Retinal pigment epithelial cell (primary cell): ENCODE measurements at places on chromosomes 7 and 10.

DNA sequence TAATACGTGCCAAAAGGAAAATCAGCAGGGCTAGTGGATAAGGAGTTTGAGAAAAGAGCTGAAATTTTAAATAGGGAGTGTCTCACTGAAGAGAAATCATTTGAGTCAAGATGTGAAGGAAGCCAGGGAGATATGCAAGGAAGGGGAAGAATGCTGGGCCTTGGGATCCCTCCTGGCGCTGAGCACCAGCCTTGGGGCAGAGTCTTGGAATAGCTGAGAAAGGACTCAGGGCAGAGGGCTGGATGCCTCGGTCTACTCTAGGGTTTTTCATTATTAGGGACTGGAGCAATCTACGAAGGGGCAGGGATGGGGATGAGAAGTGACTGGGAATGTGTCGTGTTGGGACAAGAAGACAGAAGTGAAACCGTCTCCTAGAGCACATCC is 484 bp downstream of the ZWINT start:
- DNase-seq, result no peak

DNA sequence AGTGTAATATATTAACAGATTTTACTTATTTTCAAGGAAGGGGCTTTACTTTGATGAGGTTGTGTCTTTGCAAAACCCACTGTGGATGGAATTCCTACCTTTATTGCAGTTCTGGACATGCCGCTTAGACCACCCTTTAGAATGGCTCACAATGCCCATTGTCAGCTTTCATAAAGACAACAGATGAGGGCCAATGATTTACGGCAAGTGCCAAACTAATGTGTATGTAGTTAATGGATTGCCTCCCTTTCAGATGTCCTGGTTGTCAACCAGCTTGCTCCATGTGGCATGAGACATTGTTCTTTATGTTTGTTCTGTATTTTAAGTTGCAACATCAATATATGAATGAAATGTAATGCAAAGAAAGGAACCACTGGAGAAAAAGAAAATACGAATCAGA is 35.0 kb upstream of the ELMO1 start:
- DNase-seq, result no peak

DNA sequence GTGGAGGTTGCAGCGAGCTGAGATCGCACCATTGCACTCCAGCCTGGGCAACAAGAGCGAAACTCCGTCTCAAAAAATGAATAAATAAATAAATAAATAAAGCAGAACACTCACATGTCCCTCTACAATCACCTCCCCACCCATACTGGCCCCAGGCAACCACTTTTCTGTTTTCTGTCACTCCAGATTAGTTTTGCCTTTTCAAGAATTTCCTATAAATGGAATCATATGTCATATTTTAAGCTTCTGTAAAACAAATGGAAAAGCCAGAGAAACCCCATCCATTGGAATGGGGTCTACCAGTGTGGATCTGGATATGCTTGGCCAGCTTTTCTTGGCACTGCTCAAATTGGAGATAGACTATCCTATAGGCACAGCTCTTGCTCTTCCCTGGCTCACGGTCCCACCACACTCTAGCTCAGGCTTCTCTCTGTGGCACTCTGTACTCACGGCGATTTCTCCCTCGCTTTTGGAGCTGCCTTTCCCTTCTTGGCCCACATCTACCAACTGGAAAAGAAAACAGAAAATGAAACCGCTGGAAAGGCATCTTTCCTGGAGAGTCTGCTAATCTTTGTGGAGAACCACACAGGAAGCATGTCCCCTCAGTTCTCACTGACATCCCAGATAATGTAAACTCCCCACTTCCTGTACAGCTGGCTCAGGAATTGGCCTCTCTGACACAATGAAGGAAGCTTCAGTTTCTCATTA is 210.1 kb downstream of the JCAD start:
- no peak for DNase-seq

GRCh38 chr7:155796381-155797261 is 15.6 kb downstream of the SHH start:
- DNase-seq, result no peak

DNA sequence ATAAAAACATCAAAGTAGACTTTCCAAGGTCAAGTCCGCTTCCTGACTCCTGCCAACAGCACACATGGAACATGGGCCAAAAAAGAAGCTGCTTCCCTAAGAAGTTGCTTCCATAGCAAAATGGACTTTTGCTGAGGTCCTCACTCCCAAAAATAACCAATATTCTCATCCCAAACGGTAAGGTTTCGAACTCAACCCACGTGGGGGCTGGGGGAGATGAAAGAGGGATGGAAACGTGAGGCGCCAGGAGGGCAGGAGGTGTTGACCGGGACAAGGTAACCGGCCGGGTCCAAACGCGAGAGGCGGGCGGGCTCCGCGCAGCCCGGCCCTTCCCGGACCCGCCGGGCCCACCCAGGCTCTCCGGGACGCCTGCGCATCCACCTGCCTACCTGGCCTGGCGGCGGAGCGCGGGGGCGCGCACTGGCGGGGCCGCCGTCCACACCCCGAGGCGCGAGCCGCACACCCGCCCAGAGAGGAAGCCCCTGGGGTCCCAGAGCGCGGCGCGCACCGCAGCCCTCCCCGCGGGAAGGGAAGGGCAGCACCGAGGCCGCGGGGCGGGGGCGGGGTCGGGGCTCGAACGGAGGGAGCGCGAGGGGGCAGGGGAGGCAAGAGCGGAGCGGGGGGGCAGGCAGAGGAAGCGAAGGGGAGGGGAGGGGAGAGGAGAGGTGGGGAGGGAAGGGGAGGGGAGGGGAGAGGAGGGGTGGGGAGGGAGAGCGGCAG is 742 bp downstream of the LMBR1 start:
- DNase-seq, result no peak

- DNase-seq, result no peak
These were observed 2.6 kb upstream of the TMEM130 start for GRCh38 chr7:98872328-98872924.

DNA sequence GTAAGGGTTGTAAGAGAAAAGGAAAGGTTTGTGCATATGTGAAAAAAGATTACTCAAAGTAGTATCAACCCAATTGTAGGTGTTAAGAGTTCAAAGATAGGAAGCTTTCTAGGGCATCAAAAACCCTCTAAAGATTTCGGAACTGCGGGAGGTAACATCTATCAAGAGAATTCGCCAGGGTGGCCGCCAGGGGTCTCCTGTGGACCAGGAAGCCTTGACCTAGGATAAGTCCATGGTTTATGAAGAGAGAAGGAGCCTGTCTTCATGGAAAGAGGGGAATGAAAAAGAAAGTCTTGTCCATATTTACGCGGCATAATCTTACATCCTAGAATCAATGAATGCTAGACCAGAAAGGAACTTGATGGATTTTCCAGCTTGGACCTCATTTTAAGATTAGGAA is 140.7 kb upstream of the CALCR start:
- no peak for DNase-seq

GRCh38 chr7:73569042-73569608 is 9.3 kb downstream of the TBL2 start:
- no peak for DNase-seq

DNA sequence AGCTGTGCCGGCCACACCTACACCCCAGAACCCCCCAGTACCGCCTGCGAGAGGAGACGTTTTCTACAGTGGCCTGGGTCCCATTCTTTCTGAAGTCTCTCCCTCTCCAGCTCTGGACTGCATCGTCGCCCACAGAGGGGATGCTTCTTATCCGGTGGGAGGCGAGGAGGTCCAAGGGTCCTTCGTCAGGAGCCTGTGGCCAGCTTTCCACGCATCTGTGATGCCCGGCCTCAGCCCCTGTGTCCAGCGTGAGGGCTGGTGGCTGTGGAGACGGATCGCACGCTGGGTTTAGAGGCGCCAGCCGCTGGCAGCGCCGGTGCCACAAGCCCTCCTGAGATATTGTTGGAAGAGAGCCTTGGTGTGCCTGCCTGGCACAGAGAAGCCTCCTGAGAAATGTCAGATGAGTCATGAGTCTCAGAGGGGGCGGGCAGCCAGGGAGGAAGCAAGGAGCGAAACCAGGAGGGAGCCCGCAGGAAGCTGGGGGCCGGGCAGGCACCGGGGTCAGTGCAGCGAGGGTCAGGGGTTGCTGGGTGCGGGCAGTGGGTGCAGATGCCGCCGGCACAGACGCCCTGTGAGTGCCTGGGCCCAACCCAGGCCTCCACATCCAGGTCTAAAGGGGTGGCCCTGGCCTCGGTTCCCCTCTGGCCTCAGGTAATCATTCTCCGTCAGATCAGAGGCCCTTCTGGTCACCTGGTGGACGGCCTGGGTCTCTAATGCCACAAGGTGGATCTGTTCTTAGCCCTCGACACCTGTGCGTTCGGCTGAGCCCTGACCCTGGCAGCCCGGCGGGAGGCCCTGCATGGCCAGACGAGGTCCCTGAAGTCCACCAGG is 86.0 kb upstream of the DIP2C start:
- peak; percentile 71 for DNase-seq

GRCh38 chr10:124480860-124481259 is 19.2 kb downstream of the LHPP start:
- DNase-seq, result no peak

GRCh38 chr7:404812-405488 is 114.7 kb downstream of the PDGFA start:
- DNase-seq, result no peak

DNA sequence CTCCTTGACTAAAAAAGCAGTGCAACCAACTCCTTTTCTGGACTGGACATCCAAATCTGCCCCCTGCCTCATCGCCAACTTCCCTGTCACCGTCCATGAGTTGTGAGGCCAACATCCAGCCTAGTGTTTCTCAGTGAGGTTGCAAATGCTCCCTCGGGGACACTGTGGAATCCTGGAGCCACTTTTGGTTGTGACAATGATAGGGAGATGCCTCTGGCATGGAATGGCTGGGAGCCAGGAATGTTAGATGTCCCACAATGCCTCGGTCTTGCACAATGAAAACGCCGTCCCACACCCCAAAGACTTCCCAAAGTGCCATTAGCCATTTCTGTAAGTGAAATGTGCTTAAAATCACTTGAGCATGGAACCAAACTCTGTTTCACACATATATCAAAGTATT is 105.2 kb downstream of the OSBPL3 start:
- DNase-seq, result no peak

DNA sequence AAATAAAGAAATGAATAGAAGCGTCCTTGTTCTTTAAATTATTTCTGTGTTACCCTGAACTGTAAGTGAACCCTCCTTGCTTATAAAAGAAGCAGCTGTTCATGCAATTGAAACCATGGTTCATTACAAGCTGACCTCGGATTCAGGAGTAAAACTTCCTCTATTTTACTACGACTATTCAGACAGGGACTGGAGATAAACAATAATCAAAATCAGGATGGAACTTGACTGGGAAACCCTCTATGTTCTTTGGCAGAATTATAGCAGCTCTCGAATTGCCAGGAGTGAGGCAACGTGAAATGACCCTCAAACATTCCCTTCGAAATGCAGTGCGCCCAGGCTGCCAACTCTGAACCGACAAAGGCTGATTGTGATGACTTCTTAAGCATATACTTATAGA is 172.1 kb downstream of the CYP26A1 start:
- no peak for DNase-seq

GRCh38 chr10:101287997-101288635 is 58.9 kb upstream of the LBX1 start:
- DNase-seq, result no peak

GRCh38 chr7:70481570-70482123 is 650.3 kb upstream of the GALNT17 start:
- DNase-seq, result no peak

DNA sequence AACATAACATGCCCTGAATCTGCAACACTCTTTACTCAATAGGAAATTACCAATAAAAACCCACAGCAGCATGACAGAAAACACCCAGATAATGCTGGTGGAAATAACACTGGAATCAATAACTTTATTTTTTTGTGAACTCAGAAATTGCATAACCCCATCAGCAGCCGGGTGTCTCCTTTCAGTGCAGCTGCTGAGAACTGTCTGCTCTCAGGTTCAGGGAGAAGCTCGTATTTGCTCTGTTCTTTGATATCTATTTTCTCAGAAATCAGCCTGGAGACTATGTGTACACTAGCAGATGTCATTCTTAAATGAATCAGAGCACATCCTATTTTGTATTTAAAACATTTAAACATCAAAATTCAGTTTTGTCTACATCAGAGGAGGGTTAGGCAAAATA is 506.0 kb downstream of the POM121L12 start:
- no peak for DNase-seq

DNA sequence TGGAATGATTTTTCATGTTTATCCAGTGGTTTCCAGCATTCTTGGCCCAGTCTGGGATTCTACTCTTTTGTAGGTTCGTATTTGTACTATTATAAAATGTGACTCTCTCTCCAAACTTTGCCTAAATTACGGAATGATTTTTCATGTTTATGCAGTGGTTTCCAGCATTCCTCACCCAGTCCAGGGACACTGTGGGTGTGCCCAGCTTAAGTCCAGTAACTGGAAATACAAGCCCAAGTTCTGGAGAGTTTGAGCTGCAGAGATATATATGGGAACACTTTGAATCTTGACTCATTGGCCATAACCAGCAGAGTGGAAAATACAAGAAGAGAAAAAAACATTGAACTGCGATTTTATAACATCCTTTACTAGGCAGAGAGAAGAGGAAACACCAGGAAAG is 5.9 kb upstream of the MAGI2 start:
- DNase-seq, result no peak

GRCh38 chr10:96591946-96592345 is 5.1 kb upstream of the TM9SF3 start:
- DNase-seq, result no peak

- DNase-seq, result no peak
These were observed 28.7 kb downstream of the CSGALNACT2 start for GRCh38 chr10:43166880-43167497.

DNA sequence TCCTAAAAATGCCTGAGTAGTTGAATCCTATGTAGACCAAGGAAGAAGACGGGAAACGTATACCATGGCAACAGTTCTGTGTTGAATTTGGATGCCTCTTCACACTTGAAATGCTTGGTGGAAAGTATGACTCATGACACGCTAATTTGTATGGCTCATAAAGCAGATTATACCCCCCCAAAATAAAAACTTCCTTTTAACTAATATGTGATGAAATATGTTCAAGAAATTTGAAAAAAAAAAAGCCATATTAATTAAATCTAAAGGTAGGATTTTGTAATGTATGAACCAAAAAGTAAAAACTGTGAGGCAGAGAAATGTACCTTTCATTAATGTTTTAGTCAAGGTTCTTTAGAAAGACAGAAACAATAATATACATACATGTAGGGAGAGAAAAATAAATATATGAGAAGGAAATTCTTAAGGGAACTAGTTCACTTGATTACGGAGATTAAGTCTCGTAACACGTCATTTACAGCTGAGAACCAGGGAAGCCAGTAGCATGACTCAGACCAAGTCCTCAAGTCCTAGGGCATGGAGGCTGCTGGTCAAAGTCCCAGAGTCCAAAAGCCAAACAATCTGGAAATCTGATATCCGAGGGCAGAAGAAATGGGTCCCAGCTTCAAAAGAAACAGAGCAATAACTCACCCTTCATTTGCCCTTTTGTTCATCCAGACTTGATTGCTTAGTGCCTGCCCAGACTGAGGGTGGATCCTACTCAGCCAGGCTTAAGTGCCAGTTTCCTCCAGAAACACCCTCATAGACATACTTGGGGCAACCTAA is 485.1 kb downstream of the SEMA3D start:
- DNase-seq, result peak; percentile 98

GRCh38 chr7:24026351-24026750 is 257.6 kb upstream of the NPY start:
- no peak for DNase-seq

GRCh38 chr10:97101166-97101940 is 84.4 kb downstream of the SLIT1 start:
- DNase-seq, result peak; percentile 14

GRCh38 chr7:22094413-22095342 is 149.0 kb upstream of the CDCA7L start:
- no peak for DNase-seq

GRCh38 chr7:141477865-141478264 is 73.3 kb upstream of the AGK start:
- no peak for DNase-seq
